Neural cell (in vitro differentiated cells): ENCODE measurements at places on chromosomes 11 and 22. TPM values are rescaled to one million over a fixed set of nuclear protein-coding genes. Genes with fewer than 3 reads are reported as not detected.

Gene YPEL4
- polyA plus RNA-seq, result 18.4 and 19.8 TPM in 2 replicates

Gene CTSF
- 2.7 and 4.2 TPM in 2 replicates for polyA plus RNA-seq

Gene PHF21B
- polyA plus RNA-seq, result 49.5 and 56.4 TPM in 2 replicates

Gene MAJIN
- not detected in 2 replicates for polyA plus RNA-seq

Gene CELSR1
- 0.04 and 0.14 TPM in 2 replicates for polyA plus RNA-seq

Gene CALCA
- polyA plus RNA-seq, result not detected in 2 replicates

Gene ART1
- not detected in 2 replicates for polyA plus RNA-seq

Gene KRTAP5-7
- polyA plus RNA-seq, result 0.56 and 1.2 TPM in 2 replicates

Gene RCOR2
- 41.5 and 51.0 TPM in 2 replicates for polyA plus RNA-seq

Gene CFAP68
- polyA plus RNA-seq, result 22.0 and 28.1 TPM in 2 replicates

Gene MRPL40
- polyA plus RNA-seq, result 32.5 and 34.0 TPM in 2 replicates

Gene ANO5
- polyA plus RNA-seq, result 2.8 and 3.6 TPM in 2 replicates

Gene OVOL1
- not detected in 2 replicates for polyA plus RNA-seq

Gene HEPN1
- not detected in 2 replicates for polyA plus RNA-seq

Gene CDHR5
- polyA plus RNA-seq, result not detected in 2 replicates

Gene ANO1
- not detected in 2 replicates for polyA plus RNA-seq

Gene KCNA4
- polyA plus RNA-seq, result 2.5 and 5.9 TPM in 2 replicates

Gene OR10A3
- not detected in 2 replicates for polyA plus RNA-seq

Gene OTOG
- polyA plus RNA-seq, result 0.08 TPM in 1 of 2 replicates, not detected in the other

Gene CCDC15
- polyA plus RNA-seq, result 0.88 and 2.5 TPM in 2 replicates

Gene LDHAL6A
- polyA plus RNA-seq, result not detected in 2 replicates

Gene SCGB1D2
- not detected in 2 replicates for polyA plus RNA-seq

Gene OR2AT4
- polyA plus RNA-seq, result not detected in 2 replicates

Gene B4GAT1
- polyA plus RNA-seq, result 162 TPM in 2 replicates

Gene GDPD4
- polyA plus RNA-seq, result not detected in 2 replicates

Gene MYBPC3
- not detected in 2 replicates for polyA plus RNA-seq

Gene FGF4
- polyA plus RNA-seq, result not detected in 2 replicates

Gene MMP12
- not detected in 2 replicates for polyA plus RNA-seq

Gene CSNK2A3
- polyA plus RNA-seq, result 1.9 and 2.1 TPM in 2 replicates

Gene CCDC87
- 0.48 TPM in 1 of 2 replicates, not detected in the other for polyA plus RNA-seq

Gene CD3D
- not detected in 2 replicates for polyA plus RNA-seq

Gene DLG2
- 177 and 179 TPM in 2 replicates for polyA plus RNA-seq

Gene MRGPRE
- 0.28 TPM in 1 of 2 replicates, not detected in the other for polyA plus RNA-seq

Gene TEX54
- not detected in 2 replicates for polyA plus RNA-seq

Gene CLMP
- polyA plus RNA-seq, result 0.14 TPM in 1 of 2 replicates, not detected in the other

Gene APOL1
- not detected in 2 replicates for polyA plus RNA-seq

Gene SHISAL1
- 15.4 and 21.6 TPM in 2 replicates for polyA plus RNA-seq

Gene PVALB
- polyA plus RNA-seq, result not detected in 2 replicates

Gene RAB36
- polyA plus RNA-seq, result 3.2 TPM in 2 replicates

Gene CAVIN3
- polyA plus RNA-seq, result not detected in 2 replicates

Gene BATF2
- not detected in 2 replicates for polyA plus RNA-seq

Gene CCT8L2
- not detected in 2 replicates for polyA plus RNA-seq

Gene MS4A15
- not detected in 2 replicates for polyA plus RNA-seq

Gene CHKA
- 89.3 and 90.0 TPM in 2 replicates for polyA plus RNA-seq

Gene SPI1
- not detected in 2 replicates for polyA plus RNA-seq

Gene EEF1G
- 1,473 and 1,555 TPM in 2 replicates for polyA plus RNA-seq

Gene RFPL2
- polyA plus RNA-seq, result 9.7 and 11.7 TPM in 2 replicates

Gene MPST
- 54.5 and 56.0 TPM in 2 replicates for polyA plus RNA-seq

Gene ADAMTS15
- polyA plus RNA-seq, result 1.1 TPM in 2 replicates

Gene SCN2B
- 1.0 and 1.1 TPM in 2 replicates for polyA plus RNA-seq

Gene ADAMTS8
- polyA plus RNA-seq, result 0.12 and 0.94 TPM in 2 replicates

Gene LPXN
- 4.1 and 4.3 TPM in 2 replicates for polyA plus RNA-seq

Gene SLC22A6
- not detected in 2 replicates for polyA plus RNA-seq

Gene OR51E1
- polyA plus RNA-seq, result not detected in 2 replicates

Gene CNIH2
- 47.9 and 54.5 TPM in 2 replicates for polyA plus RNA-seq

Gene C11orf65
- 1.1 and 1.4 TPM in 2 replicates for polyA plus RNA-seq
